D721Med (cell line): ENCODE measurements at places on chromosomes 1 and 21.

DNA sequence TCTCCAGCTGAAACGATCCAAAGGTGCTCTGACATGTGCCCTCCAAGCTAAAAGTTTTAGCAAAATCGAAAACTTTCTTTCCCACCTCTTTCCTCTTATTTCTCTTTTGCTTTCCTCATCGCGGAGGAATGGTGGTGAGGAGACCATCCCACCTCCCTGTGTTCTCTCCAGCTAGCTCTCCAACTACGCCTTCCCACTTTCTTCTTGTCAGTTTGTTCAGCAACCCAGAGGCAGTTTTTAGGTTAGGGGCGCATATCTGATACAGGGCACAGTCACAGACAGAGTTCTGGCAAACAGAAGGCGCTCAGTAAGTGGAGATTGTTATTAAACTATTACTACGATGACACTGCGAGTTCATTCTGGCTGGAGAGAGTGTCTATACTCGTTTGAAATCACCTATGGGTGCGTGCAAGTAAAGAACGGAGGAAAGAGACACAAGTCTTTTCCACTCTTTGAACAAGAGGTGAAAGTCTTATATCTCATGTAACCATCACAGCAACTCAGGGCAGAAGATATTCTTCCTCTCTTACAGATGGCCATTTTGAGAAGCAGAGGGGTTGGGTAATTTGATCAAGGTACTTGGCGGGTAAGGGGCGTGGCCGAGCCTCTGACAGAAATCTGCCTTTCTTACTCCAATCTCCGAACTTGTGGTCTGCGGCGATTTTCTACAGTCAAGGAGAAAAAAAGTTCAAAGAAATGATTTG, 13.9 kb downstream of the HLX start:
- no peak for DNase-seq

DNA sequence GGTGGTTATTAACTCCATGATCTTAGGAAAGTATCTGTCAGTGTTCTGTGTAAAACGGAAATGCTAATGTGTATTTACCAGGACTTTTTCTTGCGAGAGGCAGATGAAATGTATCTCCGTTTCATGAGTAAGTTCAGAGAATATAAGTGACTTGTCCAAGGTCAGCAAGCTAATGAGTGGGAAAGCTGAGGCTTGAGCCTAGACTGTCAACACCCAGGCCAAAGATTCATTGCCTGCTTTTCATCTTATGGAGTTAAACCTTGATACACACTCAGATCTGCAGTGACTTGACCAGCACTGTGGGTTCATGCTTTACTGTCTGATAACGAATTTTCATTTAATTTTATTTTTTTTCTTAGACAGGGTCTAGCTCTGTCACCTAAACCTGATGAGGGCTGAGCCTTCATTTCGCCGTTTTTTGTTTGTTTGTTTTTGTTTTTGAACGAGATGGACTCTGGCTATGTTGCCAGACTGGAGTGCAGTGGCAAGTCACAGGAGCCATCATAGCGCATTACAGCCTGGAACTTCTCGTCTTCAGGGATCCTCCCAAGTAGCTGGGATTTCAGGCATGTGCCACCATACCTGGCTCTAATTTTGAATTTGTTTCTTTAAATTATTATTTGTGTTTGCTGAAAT, 918 bp upstream of the JTB start:
- no peak for DNase-seq

DNA sequence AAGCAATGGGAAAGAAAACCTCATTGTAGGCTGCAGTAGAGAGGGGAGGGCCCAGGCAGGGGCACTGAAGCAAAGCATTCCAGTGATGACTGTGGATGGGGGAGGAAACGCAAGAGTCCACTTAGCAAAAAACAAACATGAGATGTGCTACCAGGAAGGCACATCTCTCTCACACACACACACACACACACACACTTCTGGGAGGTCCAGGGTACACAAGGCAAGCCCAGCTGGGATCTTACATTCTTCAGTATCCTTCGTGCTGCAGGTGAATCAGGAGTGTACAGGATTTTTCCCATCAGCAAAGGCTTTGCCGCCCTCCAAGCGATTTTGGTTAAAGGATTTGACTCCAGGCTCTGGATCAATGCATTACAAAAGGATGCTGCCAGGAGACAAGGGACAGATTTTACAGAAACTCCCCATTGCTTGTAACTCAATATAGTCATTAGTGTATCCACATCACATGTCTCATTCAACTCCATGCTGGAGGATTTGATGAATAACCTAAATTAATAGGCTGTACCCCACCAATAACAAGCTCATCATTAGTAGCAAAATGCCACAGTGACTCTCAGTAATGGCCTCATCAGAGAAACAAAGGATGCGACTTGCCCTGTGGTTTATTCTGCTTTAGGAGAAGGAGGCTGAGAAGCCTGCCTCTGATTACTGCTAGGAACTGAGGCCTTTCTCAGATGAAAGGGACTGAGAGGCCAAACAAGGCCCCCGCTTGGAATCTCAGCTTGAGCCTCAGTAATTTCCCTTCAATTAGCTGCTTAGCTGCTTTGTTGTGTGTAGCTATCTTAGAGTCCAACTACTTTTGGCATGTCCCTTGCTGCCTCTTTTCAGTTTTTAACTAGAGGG, 41.6 kb downstream of the ABCA4 start:
- no peak for DNase-seq

DNA sequence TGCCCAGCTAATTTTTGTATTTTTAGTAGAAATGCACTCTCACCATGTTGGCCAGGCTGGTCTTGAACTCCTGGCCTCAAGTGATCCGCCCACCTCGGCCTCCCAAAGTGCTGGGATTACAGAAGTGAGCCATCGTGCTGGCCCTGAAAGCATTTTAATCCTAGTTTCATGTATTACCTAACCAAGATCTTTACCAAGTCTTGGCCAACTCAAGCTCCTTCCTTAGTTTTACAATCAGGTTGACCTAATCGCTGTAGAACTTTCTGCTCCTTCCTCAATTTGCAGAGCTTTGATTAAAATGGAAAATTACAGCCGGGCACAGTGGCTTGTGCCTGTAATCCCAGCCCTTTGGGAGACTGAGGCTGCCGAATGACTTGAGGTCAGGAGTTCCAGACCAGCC, 3.2 kb upstream of the TMEM63A start:
- no peak for DNase-seq

GRCh38 chr1:147545133-147545532, 3.8 kb downstream of the BCL9 start:
- DNase-seq: no peak
